Activated CD4-positive, alpha-beta memory T cell treated with anti-CD3 and anti-CD28 coated beads, Interleukin-2, amount 10 ng/mL, durations not matched to agents 7 days and 5 days (primary cell): ENCODE measurements at places on chromosomes 7 and 10.

DNA sequence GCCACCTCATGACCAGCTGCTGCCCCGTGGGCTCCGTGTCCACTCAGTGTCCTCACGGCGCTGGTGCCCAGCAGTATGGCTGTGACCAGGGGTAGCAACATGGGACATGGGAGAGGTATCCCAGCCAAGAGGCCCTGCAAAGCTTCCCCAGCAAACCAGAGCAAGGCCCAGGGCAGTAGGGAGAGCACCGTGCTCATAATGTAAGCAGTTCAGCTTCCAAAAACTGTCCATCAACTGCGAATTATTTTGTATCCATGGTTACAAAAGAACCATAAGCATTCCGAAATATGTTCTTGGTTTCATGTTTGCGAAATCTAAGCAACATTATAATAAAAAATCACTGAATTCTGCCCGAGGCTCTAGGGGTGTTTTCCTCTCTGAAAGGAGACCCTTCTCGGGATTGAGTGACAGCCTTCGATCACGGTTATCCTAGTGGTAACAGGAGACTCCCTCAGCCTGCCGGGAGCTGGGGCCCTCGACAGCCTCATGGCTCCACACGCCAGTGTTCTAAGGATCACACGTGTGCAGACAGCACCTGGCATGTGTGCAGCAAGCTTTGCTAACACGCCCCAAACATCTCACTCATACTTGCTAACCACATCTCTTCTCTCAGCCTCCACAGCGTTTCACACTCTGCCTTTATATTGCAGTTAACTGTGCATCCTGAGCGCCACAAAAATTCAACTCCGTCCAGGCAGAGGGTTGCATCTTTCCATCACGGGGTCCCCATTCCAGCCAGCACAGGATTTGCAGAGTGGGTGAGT, 117.6 kb downstream of the DIP2C start:
- DNase-seq: no peak

DNA sequence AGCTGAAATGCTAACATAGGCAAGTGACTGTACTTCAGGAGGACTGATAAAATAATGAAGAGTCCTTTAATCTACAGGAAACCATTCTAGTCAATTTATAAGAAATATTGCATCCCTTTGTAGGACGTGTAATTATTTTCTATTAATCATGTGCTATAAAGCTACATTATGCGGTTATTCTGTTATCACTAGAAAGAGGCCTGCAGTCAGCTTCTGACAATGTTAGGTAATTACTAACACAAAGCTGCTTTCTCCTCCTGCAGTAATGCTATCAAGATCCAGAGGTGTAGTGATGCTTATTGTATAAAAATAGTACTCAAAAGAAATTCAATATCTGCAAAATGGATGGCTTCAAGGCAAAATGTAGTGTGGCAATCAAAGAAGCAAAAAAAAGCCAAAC, 191.1 kb downstream of the SKAP2 start:
- no peak for DNase-seq

DNA sequence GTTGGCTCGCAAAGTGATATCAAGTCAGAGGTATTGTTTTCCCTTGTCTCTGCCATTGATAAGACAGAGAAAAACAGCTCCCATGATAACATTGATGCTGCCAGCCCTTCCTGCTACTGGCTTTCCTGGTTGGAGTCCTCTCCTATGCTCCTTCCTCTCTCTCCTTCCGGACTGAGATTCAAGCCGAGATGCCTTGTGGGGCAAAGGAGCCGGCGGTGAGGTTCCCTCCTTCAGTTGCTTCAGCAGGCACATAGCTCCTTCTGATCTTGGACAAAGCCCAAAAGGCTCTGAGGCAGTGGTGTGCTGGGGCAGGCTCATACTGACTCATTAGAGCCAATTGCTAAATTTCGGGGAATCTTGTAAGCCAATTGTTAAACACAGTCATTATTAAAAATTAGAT, 8.8 kb upstream of the ZCCHC24 start:
- DNase-seq: no peak

DNA sequence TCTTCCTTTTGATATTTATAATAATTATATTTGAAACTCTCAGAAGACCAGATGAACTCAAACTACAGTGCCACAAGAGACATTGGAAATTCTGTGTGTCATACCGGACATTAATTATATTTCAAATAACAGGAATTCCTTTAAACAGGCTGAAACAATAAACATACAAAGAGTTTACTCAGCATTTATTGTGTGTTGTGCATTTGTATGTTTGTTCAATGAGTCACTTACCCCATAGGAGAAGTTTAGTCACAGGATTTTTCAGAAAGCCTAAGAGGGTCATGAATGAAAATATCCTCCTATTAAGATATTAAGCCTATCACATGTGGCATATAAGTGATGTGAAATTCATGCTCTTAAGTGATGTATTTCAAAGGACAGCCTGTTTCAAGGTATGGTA, 566.8 kb downstream of the CNTNAP2 start:
- DNase-seq: no peak

DNA sequence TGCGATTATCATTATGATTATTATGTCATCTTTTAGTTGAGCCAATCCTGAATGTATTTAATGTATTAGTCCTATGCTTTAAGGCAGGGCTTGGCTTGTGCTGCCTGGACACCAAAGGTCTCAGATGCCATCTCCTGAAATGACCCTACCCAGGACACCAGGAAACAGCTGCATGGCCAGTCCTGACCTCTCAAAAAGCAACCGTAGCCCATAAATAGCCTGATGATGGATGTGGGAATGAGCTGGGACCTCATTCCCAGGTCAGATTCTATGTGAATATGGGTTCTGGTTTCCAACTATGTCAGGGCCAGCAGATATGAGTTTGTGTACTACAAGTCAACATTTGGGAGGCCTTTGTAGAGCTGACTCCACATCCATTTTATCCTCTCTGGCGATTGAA, 438.4 kb downstream of the NRG3 start:
- DNase-seq: no peak

DNA sequence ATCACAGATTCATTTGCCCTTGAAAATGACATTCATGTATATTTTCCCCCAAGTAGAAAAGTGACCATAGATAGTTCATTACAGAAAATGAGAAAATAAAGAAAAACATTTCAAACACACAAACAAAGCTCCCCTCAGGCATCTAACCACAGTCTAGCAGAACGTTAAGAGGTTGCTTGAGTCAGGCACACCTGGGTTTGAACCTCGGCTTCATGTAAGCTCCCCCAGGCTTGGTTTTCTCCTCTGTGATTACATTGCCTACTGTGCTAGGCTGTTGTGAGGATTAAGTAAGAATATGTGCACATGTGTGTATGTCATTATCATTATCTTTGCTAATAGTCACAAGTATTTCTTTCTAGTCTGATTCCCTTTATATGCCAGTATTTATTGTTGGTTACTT, 9.1 kb downstream of the DNTT start:
- DNase-seq: no peak

- no peak for DNase-seq
Observed at GRCh38 chr10:116011929-116012328, 261.1 kb downstream of the GFRA1 start.

DNA sequence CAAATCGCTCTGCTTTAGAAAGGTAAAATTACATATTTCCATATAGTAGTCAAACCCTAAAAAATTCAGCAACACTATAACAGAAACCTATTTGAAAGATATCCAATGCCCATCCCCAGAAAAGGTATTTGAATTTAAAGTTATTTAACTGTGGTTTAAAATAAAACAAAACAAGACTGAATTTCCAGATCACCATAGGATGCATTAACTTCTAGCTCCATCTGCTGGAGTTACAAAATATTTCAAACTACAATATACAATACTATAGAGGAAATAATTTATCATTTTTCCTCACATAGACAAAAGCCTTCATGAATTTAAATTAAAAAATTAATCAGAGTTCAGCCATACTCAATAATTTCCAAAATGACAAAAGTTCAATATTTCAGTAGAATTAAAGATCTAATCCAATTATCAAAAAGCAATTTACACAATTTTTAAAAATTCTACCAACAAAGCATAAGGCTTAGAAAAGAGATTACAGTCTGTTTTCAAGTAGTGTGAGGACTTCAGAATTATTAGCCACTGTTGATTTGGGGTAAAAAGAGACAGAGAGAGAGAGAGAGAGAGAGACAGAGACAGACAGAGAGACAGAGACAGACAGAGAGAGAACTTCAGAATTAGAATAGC, 75.9 kb downstream of the LMBR1 start:
- DNase-seq: no peak

DNA sequence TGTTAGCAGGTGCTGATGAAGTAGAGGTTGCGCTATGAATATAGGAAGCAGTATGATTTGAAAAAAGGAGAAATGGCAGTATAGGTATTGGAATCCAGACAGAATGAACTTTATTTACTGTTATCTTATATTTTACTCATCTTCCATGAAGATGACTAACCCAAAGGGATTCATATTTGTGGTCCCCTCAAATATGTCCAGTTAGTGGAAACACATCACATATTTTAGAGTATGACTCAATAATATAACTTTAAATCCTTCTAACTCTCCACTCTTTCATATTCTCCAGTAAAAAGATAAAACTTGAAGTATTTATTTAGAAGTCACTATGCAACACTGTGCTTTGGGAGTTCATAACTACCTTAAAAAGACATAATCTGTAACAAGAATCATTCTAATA, 286.5 kb upstream of the LRRTM3 start:
- DNase-seq: no peak

- peak; percentile 54 for DNase-seq
Observed at GRCh38 chr10:96720422-96721206, at the start of gene PIK3AP1. Gene PIK3AP1 (minus strand): TSS chr10:96720514. CDS start chr10:96720394, 120 bp downstream.

DNA sequence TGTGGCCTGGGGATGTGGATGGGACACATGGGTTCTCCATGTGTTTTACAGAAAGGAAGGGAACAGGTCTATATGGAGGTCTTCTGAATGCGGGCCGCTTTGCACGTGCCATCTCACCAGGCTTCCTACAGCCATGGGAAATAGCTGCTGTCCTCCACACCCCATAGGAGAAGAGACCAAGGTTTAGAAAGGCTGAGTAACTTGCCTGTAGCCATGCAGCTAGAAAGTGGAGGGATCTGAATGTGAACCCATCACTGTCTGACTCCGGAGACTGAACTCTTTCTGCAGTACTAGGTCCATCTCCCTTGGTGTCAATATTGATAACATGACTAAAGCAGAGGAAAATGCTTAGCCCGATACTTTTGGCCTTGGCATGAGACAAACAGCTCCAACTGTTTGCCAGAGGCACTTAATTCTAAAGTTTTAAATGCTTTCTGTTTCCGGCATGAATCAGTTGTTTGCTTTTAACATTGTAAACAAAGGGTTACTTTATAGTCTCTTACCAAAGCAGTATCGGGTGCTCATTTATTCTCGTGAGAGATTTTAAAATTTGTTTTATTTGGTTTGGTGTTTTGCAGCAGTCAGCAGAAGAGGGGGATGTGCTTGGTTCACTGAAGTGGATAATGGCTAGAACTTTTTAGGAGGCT, 64.8 kb upstream of the LOXL4 start:
- DNase-seq: no peak

- peak; percentile 56 for DNase-seq
Observed at GRCh38 chr10:69344591-69345252, 66.4 kb downstream of the HK1 start.

DNA sequence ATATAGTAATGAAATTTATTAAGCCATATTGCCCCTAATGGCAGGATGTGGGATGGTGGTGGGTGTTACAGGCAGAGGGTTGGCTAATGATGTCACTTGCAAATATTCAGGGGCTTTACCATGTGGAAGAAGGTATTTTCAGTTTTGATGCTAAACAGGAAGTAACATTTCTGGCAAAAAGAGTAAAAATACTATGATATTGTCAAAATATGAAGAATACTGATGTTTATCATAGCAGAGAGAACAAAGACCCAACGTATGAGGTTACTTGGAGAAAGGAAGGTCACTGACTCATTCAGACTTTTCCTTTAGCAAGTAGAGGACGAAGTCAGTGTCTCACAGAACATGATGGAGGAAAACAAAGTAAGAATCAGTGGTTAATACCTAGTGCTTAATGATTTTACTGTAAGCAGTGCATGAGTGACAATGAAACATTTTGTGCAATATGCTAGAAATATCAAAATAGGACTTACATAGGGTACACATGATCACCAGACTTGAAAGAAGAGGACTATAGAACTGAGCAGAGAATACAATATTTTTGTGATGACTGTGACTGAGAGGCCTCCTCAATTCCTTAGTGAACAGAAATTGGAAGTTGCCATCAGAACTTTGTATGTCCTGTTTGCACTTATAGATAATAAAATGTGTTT, 89.7 kb upstream of the STEAP4 start:
- no peak for DNase-seq

DNA sequence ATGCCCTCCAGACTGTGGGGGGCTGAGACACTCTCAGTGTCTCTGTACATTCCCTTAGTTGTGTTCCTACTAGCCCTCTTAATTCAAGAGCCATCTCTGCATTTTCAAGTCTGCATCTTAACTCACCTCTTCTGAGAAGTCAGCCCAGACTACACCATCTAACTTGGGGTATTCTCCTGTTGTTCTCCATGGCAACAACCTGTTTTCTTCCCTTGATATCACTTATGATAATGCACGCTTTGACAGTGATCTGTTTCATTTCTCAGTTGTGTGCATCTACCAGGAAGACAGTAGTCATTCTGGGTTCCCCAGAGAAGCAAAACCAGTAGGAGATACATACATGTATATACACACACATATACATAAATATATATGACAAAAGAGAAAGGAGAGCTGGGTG, 707.3 kb upstream of the IGFBP3 start:
- no peak for DNase-seq

GRCh38 chr7:115499956-115500355, 530.6 kb downstream of the TFEC start:
- no peak for DNase-seq

DNA sequence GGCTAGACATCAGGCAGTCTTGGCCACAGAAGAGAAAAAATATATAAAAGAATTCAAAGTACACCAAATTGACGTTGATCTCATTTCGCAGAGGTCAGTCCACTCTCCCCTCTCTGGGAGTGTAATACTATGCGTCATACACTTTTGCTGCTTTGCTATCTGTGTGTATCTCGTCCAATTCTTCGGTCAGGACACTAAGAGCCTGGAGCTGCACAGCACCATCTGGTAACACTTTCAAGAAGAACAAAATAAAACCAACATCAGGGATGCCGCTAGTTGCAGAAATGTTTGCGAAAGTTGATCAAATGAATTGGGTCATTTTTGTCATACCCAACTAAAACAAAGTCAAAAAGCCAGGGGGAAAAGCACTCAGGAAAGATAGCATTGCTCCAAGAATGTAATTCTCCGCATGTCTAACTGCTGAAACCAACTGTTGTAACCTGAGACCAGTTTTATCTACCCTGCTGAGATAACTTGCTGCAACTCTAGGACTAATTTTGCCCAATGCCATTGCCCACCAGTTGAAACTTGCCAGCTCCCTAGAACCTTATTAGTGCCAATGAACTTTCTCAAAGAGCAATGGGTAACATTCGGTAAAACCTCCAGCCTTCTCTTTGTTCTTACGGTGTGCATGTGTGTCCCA, 23.0 kb downstream of the TMEM176A start:
- DNase-seq: no peak

GRCh38 chr10:15744217-15744865, 24.6 kb upstream of the ITGA8 start:
- peak; percentile 43 for DNase-seq

DNA sequence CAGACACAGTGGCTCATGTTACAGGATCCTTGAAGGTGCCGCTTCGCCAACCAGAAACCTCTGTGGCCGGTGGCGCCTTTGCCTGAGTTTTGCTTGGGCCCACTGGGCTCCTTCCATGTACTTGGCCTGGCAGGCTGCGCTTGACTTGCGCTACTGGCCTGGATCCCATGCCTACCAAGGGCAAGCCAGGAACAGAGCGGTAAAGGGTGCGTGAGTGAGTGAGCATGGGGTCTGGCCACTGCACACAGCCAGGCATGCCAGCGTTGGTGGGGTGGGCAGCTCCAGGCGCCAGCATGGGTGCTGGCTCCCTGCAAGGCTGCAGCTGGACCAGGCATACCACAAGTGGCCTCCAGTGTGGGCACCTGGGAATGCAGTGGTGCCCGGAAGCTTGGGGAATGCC, 16.3 kb upstream of the TSPAN15 start:
- DNase-seq: no peak
